NCI-H146 (cell line): ENCODE measurements at places on chromosomes 6 and 20.

DNA sequence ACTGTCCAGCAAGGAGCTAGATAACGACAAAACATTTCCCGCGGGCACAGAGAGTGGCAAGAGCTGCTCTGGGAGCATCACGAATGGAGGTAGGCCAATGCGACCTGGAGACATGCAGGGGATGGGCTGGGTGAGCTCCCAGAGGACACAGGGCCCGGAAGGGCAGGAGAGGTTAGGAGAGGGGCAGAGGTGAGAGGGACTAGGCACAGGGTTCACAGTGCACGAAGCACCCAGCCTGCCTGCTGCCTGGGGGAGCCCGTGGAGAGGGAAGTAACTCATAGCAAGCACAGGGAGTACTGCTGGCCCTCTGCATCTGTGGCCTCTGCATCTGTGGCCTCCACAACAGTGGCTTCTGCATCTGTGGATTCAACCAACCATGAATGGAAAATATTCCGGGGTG is 126.5 kb downstream of the HUS1B start:
- DNase-seq: no peak

- peak; percentile 58 for DNase-seq
Measured at GRCh38 chr6:43942011-43942442, 172.0 kb downstream of the VEGFA start.

GRCh38 chr20:53438368-53438767 is 155.3 kb downstream of the ZNF217 start:
- DNase-seq: no peak

GRCh38 chr6:42404484-42404883 is 47.2 kb downstream of the TRERF1 start:
- DNase-seq: no peak

- DNase-seq: peak; percentile 83
Measured at GRCh38 chr6:139029470-139030227, 1.1 kb downstream of the ABRACL start.

- no peak for DNase-seq
Measured at GRCh38 chr6:18380158-18380836, 6.9 kb upstream of the RNF144B start.

DNA sequence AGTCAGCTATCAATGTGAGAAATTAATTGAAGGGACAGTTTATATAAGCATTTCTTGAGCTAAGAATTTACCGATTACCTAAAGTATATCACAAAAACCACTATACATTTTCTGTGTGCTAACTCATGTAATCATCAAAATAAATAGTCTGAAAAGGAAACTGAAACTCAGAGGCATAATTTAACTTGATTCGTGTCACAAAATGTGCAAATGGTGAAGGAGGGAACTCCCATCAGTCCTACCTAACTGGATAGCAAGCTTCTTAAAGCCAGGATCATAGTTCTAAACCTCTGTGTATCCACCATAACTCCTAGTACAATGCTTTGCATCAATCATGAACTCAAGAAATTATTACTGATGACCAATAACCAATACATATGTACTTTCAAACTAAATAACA is 91.0 kb downstream of the ASCC3 start:
- no peak for DNase-seq

- no peak for DNase-seq
Measured at GRCh38 chr6:74549746-74550145, 656.1 kb downstream of the COL12A1 start.

DNA sequence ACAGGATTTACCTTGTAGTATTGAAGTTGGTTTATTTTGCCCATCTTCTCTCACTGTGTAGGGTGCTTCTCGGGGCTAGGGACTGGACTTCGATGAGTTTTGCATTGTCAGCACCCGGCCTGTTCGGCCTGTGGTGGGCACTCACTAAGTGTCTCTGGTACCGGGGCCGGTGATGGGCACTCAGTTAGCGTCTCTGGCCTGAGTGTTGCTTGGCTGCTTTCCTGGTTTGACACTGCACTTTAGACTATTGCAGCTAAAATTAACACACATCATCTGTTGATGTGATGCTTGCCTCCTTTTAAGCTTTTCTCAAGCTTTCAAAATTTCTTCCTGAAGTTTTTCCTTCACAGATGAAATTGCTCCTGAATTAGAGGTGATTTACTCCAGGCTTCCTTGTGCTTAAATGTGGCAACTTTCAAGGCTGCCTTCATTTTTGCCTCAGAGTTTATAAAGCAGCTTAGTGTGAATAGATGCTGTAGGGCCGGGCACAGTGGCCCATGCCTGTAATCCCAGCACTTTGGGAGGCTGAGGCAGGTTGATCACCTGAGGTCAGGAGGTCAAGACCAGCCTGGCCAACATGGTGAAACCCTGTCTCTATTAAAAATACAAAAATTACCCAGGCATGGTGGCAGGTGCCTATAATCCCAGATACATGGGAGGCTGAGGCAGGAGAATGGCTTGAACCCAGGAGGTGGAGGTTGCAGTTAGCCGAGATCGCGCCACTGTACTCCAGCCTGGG is 41.7 kb upstream of the TULP4 start:
- no peak for DNase-seq

- DNase-seq: peak; percentile 24
Measured at GRCh38 chr6:56567501-56567900, 75.2 kb downstream of the DST start.

DNA sequence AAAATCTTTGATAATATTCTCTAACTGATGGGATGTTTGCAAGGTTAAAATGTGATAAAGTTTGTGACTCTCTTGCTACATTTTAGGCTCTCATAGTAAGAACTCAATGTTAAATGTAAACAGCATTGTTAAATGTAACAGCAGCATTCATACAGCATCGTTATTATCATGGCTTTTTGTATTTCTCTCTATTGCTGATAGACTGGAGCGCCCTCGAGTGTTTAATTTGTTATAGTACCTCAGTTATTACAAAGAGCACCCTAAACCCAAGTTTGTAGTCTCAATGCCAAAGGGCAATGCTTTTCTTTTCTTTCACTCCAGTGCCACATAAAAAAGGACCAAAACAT is 14.9 kb upstream of the TTPAL start:
- peak; percentile 59 for DNase-seq

DNA sequence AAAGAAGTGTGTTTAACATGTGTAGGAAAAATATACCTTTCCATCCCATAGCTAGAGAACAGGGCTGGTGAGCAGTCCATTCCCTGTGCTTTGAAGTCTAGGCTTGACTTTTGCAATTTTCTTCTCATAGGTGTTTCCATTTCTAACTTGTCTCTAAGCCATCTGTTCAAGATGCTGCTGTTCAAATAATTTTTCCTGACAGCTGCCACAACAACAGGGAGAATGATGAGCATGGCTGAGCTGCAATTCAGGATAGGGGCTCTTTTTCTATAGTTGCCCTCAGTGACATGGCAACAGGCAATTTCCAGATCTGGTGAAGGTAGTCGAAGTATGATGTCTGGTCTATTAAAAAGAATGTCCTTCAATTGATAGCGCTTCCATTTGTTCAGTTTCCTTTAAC is 103.0 kb upstream of the HS3ST5 start:
- no peak for DNase-seq

GRCh38 chr20:38197217-38197616 is 32.1 kb upstream of the TGM2 start:
- no peak for DNase-seq

GRCh38 chr6:63058601-63059000 is 152.7 kb upstream of the FKBP1C start:
- DNase-seq: no peak

- DNase-seq: no peak
Measured at GRCh38 chr6:167566711-167567141, 241.8 kb downstream of the TTLL2 start.

DNA sequence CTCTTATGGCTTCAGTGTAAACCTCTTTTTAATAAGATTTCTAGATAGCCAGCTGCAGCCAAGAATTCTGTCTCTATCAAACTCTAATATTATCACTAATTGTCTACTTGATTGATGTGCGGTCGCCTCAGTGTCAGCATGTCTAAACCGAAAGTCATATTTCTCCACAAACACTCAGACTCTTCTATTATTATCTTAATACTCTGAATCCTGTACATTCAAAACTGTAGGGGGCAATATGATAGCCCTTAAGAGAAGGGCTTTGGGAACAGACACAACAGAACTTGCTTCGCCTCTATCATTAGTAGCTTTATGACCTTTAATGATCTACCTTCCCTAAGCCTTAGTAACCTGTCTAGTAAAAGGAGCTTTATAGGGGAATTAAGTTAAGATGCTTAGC is 379.7 kb upstream of the PTCHD4 start:
- no peak for DNase-seq

- no peak for DNase-seq
Measured at GRCh38 chr6:654136-654535, 2.8 kb downstream of the HUS1B start.

GRCh38 chr6:106473812-106474211 is 113.3 kb downstream of the CRYBG1 start:
- DNase-seq: no peak

- DNase-seq: no peak
Measured at GRCh38 chr6:169074526-169074925, 179.1 kb downstream of the THBS2 start.

- DNase-seq: no peak
Measured at GRCh38 chr20:46701057-46701456, 8.4 kb upstream of the SLC2A10 start.

GRCh38 chr20:60136645-60137401 is 178.6 kb downstream of the CDH26 start:
- DNase-seq: no peak

GRCh38 chr20:19924255-19924654 is 92.9 kb upstream of the NAA20 start:
- no peak for DNase-seq

DNA sequence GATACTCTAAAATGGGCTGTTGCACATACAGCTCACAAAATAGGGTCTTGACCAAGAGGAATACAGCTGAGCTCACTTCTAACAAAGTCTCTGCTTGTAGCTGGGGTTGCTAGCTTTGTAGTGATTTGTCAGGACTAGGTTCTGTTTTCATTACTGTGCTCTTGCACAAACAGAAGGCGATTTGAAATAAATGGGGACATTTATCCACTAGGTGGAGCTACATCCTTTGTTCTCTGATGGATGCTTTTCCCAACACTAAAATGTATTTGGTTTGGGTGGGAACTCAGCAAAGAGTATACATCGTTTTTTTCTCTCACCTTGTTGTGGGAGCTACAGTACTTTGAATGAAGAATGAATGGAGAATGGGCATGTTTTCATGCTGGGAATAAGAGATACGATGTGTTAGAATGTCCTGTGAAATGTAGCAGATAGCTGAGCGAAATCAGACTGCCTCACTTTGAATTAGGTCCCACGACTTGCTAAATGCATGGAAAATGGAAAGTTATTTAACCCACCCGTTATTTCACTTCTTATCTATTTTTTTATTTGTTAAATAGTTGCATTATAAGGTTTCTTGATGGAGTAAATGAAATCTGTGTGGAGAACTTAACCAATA is 494.7 kb upstream of the MAP3K7 start:
- DNase-seq: peak; percentile 30

DNA sequence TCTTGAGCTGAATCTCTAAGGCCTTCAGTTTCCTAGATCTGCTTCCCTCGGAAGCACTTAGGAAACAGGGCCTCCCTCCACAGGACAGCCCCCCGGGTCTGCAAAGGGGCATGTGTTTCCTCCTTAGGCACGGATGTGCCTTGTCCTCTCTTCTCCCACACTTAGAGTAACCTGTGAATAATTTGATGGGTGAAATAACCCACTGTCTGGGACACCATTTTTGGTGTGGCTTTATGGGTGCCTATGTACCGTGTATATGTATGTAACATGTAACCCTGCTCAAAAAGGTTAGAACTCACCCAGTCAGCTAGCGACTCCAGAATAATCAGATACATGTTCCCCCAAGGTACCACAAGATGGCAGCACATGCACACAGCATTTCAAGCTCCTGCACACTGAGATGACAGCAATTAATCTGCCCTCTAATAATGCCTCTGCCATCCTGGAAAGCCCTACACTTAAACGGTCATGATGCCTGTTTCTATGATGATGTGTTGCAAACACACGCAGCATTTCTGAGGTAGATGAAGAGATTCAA is 212.0 kb upstream of the PROKR2 start:
- peak; percentile 84 for DNase-seq

GRCh38 chr20:17827759-17828559 is 128.2 kb downstream of the BANF2 start:
- DNase-seq: no peak

- no peak for DNase-seq
Measured at GRCh38 chr6:143123081-143123480, 62.4 kb downstream of the AIG1 start.
